Activated CD4-positive, alpha-beta T cell treated with anti-CD3 and anti-CD28 coated beads, Interleukin-2, amount 10 ng/mL, durations not matched to agents 24 days and 14 days (primary cell): ENCODE measurements at places on chromosomes 6 and 20. TPM values are rescaled to one million over a fixed set of nuclear protein-coding genes. Genes with fewer than 3 reads are reported as not detected.

DNA sequence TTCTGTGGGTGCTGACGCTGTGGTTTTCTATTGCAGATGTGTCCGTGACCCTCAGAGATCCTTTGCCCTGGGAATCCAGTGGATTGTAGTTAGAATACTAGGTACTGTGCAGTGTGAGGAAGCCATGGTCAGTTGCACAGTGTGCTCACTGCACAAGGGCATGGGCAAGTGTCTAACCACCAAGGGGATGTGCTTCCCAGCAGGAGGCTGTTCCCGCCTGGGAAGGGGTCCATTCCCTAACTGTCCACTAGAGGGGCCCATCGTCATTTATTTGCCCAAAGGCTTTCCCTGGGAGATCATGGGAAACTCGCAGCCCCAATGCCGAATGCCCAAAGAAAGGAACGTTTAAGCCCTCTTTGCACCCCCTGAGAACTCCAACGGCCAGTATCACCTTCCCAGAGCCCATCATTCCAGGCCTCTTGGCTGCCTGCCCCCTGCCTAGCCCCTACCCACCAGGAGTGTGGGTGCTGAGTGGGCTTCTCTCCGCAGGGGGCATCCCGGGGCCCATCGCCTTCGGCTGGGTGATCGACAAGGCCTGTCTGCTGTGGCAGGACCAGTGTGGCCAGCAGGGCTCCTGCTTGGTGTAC is 26.2 kb downstream of the SLCO4A1 start:
- peak; percentile 77 for DNase-seq

GRCh38 chr20:22475662-22476061 is 108.7 kb downstream of the FOXA2 start:
- DNase-seq = no peak

DNA sequence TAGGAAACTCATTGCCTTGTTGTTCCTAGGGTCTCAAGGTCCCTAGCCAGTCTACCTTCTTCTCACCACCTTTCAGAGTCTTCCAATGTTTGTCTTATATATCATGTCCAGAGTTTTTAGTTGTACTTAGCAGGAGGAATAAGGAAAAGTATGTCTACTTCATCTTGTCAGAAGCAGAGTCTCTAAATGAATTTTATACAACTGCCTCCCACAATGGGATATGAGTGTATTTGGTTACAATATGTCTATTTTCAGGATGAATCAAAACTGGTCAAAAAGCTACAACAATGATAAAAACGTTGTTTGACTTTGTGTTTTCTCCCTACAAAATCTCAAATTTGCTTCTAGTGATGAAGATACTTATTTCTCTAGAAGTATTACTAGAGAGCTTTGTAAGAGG is 7.0 kb downstream of the GLO1 start:
- no peak for DNase-seq

DNA sequence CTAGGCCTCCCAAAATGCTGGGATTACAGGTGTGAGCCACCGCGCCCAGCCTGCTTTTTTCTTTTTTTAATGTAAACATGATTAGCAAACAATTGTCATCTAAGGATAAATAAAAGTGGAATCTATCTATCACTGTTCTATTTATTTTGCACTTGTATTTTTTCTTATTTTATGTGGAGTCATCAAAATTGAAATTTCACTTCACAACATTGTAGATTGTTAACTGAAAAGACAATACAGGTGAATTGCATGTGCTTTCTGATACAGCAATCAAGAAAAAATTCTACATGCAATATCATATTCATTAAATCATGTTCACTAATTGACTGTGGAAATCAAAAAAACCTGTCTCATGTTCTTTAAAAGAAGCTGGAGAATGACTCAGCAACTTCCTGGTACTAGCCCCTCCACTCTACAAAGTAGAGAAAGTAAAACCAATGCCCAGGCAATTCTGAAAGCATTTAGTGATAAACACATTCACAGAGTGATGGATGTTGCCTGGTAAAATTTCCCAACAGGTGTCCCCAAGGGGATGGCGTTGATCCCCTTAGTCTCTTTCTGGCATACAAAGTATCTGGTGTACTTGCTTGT is 10.7 kb upstream of the RFX6 start:
- no peak for DNase-seq

- DNase-seq = no peak
These were observed 4.6 kb downstream of the UCKL1 start for GRCh38 chr20:63951398-63952209.

GRCh38 chr6:134422426-134423231 is 104.7 kb upstream of the SGK1 start:
- DNase-seq = no peak

GRCh38 chr6:21437581-21437980 is 156.0 kb upstream of the SOX4 start:
- no peak for DNase-seq

GRCh38 chr6:36737043-36737785 is 39.6 kb downstream of the RAB44 start:
- DNase-seq = no peak

GRCh38 chr20:33561692-33562601 is 72.1 kb downstream of the CBFA2T2 start:
- no peak for DNase-seq

DNA sequence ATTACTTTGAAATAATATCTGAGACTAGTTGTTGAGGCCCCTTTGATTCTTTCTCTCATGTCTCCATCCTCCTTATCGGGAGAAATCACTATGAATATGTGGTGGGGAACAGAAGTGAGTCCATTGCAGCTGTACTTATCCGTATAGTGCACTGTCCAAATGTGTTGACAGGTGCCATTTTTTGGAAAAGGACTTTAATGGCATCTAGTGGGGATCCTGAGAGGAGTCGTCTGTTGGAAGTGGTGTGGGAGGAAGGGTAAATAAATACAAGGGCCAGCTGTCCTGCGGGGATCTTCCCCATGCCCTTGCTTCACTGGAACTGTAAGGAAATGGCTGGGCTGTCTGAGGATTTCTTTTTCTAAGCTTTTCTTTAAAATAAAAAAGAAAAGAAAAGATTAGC is 19.4 kb downstream of the TPX2 start:
- DNase-seq = no peak

- DNase-seq = no peak
These were observed 41.7 kb upstream of the PIM1 start for GRCh38 chr6:37127961-37128862.

DNA sequence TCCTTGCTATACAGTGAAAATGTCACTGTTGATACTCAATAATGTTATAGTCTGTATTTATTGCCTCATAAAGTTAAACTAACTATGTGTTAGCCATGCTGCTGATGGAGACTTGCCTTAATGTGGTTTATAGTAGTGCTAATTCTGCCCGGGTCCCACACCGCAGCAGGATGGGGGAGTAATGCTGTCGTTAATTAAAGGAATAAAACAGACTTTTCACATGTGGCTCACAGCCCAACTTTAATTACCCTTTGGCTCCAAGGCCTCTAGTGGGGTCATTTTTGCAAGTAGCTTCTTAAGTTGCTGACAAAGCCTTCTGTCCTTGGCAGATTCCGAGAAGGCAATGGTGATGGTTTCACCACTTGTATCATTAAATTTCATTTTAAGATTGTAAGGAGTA is 634.3 kb downstream of the TBC1D32 start:
- no peak for DNase-seq

DNA sequence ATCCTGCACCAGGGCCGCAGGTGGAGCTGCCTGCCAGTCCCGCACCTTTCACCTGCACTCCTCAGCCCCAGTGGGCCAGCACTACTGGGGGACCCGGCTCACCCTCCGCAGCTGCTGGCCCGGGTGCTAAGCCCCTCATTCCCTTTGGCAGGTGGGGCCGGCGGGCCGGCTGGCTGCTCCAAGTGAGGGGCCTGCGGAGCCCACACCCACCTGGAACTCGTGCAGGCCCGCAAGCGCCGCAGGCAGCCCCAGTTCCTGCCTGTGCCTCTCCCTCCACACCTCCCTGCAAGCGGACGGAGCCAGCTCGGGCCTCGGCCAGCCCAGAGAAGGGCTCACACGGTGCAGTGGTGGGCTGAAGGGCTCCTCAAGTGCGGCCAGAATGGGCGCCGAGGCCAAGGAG is 199.0 kb upstream of the HS3ST5 start:
- peak; percentile 40 for DNase-seq

DNA sequence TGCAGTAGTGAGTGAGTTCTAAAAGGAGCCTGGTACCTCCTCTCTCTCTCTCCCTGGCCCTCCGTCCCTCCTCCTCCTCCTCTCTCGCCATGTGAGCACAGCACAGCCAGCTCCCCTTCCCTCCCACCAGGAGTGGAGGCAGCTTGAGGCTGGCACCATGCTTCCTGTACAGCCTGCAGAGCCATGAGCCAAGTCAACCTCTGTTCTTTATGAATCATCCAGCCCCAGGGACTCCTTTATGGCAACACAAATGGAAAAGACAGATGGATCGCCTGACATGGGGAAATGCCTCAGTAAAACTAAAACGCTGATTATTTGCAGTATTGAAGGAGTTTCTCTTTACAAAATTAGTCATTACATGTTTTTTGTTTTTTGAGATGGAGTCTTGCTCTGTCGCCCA is 233.7 kb upstream of the ARID1B start:
- DNase-seq = no peak

DNA sequence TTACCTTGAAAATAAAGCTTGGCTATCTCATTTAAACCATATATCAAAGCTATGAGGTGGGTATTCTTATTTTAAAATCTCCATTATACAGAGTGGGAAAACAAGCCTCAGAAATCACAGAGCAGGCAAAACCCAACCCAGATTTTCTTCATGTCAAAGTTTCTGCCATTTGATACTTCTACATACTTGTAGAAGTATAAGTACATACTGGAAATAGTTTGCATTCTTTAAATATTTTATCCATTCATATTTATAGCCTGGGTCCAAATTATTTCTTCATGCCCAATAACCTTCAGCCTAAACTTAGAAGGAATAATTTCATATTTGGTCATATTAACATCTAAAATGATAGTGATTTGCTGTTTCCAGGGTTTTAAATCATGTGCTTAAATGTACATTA is 61.8 kb downstream of the MLIP start:
- no peak for DNase-seq

- DNase-seq = no peak
These were observed 141.9 kb downstream of the ID4 start for GRCh38 chr6:19979059-19979458.

DNA sequence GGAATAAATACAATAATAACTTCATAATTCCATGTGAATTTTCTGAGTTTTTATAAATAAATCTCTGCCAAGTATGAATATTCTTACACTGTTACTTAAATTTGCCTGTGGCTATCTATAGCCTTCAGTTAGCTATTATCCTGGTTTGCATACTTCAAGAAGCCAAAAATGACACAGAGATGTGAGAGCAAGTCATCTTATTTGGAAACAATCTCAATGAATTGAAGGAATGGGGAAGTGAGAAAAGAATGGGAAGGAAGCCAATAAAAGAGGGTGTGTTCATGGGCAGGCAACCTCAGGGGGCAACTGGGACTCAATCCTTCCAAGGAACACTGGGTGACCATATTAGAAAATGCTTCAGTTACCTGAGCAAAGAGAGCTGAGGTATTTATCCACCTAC is 9.9 kb downstream of the HAO1 start:
- no peak for DNase-seq

- DNase-seq = peak; percentile 84
These were observed 65.0 kb upstream of the EEF1A1 start for GRCh38 chr6:73585566-73586415.

DNA sequence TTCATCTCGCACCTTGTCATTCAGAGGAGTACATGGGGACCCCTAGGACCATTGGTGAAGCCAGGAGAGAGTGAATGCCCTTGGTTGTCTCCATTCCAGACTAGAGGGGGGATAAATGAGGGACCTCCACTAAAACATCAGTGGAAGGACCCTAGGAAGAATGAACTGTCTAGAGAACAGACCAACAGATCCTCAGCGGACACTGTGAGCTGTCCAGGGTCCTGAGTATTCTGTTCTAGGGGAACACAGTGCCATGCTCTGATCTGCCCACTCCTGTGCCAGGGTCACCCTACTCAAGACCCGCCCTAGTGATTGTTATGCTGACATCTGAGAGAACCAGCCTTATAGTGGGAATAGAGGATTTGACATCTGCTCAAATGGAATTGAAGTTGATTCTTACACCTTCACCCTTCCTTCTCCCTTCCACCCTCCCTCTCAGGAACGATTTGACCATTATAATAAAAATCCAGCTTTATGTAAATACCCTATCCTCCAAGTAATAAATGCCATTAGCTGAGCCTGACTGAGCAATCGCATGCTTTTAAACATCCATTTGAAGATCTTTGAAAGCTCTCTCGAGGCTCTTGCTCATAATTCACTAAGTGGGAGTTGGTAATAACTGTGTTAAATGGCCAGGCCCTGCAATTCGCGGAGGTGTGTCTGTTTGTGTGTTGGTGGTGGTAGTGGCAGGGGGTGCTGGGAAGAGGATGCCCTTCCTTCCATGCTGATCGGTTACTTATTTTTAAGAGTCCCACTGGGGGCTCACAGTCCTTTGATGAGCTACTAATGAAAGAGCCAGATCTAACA is 43.6 kb upstream of the SLC32A1 start:
- peak; percentile 81 for DNase-seq

GRCh38 chr6:129771678-129772077 is 61.7 kb upstream of the ARHGAP18 start:
- no peak for DNase-seq

GRCh38 chr6:25147223-25147622 is 132.0 kb upstream of the CARMIL1 start:
- no peak for DNase-seq

The LAMA5 gene
- 2.0 and 2.1 TPM in 2 replicates for total RNA-seq

The EYA4 gene
- total RNA-seq = not detected in 2 replicates

The DACT2 gene
- total RNA-seq = 1.8 and 1.9 TPM in 2 replicates

The NKAPL gene
- not detected in 2 replicates for total RNA-seq

The RGS17 gene
- not detected in 2 replicates for total RNA-seq

The AKAP7 gene
- 3.2 and 4.1 TPM in 2 replicates for total RNA-seq
